ENCODE measurements at places on chromosomes 11 and 22.

DNA sequence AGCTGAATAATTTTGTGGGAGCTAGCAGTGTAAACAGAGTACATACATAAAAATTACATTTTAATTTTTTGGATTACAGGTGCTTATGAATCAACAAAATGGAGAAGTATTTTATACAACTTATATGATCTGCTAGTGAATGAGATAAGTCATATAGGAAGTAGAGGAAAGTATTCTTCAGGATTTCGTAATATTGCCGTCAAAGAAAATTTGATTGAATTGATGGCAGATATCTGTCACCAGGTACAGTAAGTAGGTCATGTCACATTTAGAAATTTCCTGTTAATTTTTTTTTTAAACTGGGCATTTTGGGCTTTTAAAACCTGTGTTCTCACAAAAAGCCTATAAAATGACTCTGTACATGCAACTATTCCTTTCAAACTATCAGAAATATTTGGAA lies 24.0 kb downstream of the ATM start:
- DNase-seq, result no peak

- no peak for DNase-seq
Measured at GRCh38 chr11:65493367-65494176, 5.3 kb upstream of the MALAT1 start.

DNA sequence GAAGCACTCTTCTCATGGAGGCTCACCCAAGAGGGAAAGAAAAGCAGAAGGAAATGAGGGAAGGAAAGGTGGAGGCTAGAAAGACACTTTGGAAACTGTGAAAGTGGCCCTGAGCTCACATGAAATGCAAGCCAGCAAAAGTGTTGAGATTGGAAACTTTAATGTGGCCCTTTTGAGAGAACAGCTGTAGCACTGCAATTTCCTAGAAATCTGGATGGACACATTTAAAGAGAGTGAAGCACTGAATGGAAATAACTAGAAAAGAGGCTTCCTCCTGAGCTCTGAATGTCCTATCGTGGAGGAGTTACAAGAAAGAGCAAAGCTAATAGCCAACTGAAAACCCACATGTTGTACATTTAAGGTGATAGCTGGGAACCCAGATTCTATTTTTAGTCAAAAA lies 56.0 kb downstream of the LIF start:
- DNase-seq, result no peak

- DNase-seq, result no peak
Measured at GRCh38 chr11:46249103-46249937, 28.1 kb upstream of the CREB3L1 start.

DNA sequence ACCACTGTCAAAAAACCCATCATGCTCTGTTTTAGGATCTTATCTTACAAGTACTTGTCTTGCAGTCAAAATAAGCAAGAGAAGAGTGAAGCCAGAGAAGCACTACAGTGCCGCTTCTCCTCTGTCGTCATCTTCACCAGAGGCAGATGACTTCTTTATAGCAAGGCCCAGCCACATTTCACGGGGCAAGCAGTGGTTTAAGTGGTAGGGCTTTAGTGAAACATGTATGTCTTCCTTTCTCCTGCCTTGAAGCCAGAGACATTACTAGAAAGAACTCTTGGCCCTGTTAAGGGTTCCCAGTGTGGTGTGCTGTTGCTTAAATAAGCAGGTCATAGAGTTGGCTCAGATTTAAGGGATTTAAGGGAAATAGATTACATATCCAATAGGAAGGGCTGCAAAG lies 42.9 kb upstream of the DEPDC7 start:
- no peak for DNase-seq

DNA sequence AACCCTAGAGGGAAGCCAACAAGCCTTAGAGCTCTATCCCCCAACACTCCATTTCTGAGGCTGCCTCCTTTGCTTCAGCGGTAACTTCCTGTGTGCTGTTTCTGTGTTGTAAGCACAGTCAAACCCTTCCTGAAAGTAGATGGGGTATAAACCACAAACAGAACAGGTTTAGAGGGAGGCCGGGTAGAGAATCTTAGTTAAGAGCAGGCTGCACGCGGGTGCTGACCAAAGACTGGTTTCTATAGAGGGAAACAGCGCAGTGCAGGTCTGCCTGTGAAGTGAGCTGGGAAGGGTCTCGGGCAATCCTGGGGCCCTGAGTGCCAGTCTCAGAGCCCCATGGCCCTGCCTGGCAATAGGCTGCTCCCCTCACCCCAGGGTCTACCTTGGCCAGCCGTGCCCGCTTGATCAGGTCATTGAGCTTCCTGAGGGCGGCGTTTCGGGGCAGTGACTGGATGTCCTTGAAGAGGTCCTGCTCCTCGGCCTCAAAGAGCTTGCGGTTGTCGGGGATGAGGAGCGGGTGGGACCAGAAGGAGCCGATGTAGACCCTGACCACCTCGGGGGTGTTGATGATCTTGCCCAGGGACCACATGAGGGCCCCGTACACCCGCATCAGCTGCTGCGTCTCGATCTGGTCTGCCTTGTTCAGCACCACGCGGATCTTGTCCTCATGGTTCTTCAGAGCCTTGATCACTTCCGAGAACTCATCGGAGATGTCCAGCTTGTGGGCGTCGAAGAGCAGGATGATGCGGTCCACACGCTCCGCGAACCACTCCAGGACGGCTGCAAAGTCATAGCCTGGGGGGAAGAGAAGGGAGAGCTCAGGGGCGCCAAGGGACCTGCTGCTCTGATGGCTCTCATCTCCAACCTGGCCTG lies 15.3 kb upstream of the CDC42BPG start:
- DNase-seq, result no peak

DNA sequence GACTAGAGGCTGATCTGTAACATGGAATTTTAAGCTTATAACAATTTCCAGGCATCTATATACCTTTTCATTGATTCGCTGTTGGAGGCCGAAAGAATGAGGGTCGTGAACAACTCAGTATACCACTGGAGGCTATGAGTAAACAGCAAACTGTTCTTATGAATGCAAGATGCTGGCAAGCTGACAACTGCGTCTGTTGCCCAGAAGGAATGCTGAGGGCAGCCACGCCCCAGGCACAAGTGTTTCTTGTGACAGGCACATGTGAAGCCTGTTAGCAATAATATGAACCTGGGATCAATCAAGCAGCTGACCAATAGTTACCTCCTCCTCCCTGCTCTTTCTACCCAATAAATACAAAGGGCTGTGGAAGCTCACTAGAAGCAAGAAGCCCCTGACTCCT lies 15.3 kb downstream of the RTCB start:
- no peak for DNase-seq

GRCh38 chr11:123299721-123300120 lies 104.7 kb upstream of the CLMP start:
- DNase-seq, result no peak

DNA sequence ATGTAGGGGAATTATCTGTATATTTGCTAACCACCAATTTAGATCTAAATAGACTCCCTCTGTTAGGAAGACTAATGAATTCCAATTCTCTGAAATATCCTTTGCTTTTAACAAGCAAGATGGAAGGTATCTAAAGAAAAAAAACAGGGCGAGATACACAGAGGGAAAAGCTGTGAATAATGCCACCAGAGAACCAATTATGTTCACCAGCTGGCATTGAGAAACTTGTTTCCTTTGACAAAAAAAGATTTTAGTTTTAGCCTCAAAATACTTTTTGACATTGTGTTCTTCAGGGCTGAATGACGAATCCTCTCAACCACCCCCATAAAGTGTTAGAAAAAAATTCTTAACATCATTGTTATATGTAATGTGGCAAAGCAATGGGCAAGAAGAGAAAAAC lies 19.0 kb downstream of the HTR3B start:
- DNase-seq, result no peak

DNA sequence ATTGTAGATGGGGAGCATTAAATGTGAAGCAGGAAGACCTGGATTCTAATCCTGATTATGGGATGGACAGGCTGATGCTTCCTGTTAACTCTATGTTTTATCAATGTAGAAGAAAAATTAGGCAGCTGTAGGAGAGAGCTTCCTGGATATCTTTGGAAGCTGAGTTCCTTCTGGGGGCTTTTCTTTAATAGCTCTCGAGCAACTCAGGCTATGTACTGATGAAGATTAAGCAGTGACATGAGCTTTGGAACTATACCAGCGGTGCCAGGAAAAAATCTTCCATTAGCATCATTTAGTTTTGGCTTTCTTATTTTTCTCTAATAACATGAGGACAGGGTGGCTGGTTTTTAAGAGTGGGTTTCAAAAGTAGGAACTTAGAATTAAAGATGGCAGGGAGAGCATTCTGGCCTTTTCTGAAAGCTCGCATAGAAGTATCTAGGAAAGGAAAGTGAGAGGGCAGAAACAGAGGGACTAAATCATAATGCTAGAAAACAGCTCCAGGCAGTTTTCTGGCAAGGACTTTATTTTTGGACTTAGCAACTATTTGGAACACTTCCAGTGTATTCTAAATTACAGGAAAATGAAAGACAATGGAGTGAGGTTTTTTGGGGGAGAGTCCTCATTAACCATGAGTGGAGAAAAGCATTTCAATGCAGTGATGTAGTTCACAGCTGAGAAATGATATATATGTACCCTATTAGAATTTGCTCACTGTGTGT lies 69.2 kb upstream of the RRM1 start:
- no peak for DNase-seq

DNA sequence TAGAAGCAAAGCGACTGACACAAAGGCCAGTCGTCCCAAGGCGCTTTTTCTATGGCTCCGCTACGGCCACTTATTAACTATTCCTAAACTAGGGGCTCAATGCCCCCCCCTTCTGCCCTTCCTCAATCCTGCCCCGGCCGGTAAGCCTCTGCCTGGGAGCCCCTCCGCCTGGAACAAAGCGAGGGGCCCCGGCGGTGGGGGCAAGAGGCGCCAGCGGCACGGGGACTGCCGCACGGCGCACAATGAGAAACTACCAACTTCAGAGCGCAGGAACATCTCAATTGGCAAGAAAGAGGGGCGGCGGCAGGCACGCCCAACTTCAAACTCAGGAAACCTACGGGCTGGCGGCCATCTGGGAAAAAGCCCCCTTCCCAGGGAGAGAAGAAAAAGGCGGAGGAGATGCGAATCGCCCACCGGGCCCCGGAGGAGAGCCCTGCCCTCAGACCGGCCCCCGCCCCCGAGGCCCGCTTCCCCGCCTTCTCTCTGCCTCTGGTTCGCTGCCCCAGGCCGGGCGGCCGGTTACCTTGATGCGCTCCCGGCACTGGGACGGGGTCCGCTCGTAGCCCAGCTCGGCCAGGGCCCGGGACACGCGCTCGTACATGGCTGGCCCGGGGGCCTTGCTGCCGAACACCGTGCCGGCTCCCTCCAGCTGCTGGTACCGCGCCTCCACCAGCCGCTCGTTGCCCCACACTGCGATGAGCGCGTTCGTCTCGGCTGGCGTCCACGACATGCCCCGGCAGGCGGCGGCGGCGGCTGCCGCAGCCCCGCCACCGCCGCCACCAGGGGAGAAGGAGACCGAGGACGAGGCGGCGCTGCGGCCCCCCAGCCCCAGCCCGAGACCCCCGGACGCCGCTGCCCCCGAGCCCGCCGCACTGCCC lies 619 bp downstream of the MSANTD2 start:
- no peak for DNase-seq

DNA sequence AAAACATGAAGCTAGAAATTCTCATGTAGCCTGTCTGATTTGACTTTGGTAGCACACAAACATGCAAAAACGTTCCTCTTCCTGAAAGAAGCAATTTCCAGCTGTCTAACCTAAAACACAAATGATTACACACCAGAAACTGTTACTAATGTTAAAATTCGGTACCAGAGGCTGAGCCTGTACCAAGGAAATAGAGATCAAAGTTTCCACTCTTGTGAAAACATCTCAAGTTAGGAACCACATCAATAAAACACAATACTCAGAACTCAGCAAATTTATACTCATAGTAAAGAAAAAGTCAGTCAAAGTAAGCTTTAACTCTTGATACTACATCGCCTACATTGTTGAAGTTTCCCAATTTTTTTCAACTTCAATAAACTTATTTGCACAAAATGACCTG lies 107.8 kb downstream of the FCHSD2 start:
- no peak for DNase-seq

DNA sequence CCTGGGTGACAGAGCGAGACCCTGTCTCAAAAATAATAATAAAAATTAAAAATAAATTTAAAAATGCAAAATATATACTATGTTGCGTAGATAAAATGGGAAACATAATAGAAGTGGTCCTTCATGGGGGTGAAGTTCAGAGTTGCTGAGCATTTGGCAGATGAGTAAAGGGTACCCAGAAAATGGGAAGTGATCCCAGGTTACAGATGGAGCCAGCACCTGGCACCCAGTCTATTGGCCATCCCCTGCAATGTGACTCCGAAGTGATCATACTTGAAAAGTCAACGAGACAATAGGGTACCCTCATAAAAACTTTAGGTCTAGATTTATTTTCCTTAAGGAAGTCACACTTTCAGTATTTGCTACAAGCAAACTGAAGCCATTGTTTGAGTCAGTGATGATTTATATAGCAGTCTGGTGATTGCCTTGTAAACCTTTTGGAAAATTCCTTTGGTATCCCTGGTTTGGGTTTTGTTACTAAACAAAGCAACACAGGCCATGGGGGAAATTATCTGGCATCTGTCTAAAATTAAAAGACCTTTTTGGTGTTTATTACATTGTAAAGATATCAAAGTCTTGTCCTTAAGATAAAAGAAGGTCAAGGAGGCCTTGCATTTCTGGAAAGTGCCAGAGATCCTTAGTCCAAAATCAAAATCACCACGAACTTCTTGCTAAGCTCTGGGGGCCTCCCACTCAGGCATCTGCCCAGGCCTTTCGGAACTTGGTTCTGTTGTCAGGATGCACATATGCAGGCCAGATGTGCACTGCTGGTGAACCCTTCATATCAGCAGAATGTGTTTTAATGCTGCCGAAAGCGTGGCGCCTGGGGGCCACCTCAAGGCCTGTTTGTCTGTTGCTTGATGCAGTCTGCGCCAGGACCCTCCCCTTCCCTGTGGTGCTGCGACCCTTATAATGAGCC lies 4.3 kb downstream of the SMARCB1 start:
- no peak for DNase-seq

DNA sequence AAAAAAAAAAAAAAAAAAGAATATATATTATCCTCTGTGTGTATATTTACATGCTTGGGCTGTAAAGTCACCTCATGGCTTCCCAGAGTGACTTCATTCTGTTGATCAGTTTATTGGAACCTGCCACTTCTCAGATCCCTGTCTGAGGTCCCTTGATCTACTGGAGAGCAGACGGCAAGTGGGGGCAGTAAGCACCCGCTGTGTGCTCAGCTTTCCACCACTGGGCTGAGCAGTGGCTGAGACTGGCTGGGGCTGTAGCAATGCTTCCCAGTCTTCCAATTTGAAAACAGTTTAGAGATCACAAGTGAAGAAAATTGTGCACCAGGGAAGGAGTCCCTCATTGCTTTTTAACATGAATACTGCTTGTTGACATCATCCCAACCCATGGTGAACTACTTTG lies 6.9 kb upstream of the RBM4B start:
- DNase-seq, result no peak

GRCh38 chr11:81888391-81888790 lies 845.3 kb downstream of the FAM181B start:
- no peak for DNase-seq

- no peak for DNase-seq
Measured at GRCh38 chr11:114705280-114706024, 27.1 kb downstream of the NXPE2 start.

Data from stimulated activated CD8-positive, alpha-beta memory T cell treated with anti-CD3 and anti-CD28 coated beads, Interleukin-4, amount 100 ng/mL, for 1 hour (primary cell).